HFFc6 (cell line): ENCODE measurements at places on chromosomes 7 and 10.

DNA sequence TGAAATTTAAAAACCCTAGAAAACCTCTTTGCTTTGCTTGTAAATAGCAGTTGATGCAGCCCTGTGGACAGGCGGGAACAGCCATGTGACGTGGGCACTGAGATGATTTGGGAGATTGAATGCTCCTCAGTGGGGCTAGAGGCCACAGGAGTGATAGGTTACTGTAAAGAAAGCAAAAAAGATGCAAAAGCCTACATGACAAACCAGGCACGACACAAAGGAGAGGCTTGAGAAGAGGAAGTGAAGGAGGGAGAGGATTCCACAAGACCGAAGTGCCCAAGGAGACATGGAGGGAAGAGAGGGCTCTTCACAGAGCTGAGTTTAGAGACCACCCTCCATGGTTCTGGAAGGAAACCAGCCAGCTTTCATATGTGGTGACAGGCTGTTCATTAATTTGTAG is 25.7 kb downstream of the IKZF1 start:
- DNase-seq: no peak

DNA sequence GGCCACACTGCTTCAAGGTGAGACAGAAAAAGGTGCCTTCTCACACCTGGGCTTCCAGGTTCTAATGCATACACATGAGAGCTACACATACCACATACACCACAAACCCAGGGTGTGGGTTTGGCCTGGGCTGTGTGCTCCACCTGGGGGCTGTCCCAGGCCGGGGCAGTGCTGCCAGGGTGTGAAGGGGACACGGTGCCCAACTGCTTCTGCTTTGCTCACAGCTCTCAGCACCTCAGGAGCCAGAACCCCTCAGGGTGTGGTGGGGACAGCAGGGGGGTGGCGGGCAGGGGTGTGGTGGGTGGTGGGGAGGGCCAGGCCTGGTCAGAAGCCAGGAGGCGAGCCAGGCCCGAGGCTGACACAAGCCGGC is 51.1 kb downstream of the TMEM209 start:
- DNase-seq: no peak

GRCh38 chr10:74641659-74642058 is 184.7 kb upstream of the KAT6B start:
- no peak for DNase-seq

GRCh38 chr10:113856563-113856962 is 2.1 kb downstream of the NHLRC2 start:
- no peak for DNase-seq

DNA sequence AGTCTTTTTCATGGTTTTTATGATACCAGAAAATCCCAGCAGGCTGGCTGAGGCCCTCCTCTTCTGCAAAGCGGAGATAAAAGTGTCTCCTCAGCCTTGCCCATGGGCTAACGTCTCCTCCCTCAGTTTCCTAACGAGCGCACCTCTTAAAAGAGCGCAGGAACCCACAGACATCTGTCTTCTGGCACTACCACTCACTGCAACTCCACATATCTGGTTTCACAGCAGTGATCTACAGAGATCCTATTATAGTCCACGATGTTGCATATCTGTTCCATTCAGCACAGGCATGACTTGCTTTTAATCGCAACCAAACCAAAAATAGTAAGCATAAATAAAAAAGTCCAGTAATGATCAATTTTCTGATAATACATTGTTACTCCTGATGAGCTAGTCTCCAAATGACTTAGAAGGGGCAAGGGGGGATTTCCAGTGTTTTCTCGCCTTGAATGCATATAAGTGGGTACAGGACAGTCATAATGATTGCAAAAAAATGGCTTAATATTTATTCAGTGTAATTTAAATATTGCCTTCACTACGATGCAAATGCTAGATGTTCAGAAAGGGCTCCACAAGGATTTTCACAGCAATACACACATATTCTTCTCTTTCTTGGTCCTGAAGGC is 20.9 kb downstream of the ANKRD22 start:
- no peak for DNase-seq

GRCh38 chr10:86706401-86706841 is 38.1 kb downstream of the LDB3 start:
- no peak for DNase-seq

DNA sequence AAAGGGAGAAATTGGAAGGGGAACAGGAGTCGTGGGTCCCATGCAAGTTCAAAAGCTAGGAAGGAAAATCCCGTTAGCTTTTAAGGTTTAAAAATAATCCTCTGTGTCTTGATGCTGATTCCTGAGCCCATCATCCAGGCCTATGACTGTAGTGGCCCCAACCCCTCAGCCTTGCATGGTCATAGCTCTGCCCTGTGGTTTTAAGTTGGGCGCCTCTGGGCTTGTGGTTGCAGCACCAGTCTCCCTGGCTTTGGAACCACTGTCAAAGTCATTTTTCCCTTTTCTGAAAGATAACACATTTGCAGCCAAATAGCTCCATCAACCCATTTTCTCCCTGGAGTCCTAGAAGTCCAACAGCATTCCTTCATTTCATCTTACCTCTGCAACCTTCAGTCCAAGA is 13.6 kb downstream of the TMEM236 start:
- DNase-seq: no peak

- DNase-seq: no peak
Measured at GRCh38 chr7:55156919-55157763, 138.3 kb downstream of the EGFR start.

DNA sequence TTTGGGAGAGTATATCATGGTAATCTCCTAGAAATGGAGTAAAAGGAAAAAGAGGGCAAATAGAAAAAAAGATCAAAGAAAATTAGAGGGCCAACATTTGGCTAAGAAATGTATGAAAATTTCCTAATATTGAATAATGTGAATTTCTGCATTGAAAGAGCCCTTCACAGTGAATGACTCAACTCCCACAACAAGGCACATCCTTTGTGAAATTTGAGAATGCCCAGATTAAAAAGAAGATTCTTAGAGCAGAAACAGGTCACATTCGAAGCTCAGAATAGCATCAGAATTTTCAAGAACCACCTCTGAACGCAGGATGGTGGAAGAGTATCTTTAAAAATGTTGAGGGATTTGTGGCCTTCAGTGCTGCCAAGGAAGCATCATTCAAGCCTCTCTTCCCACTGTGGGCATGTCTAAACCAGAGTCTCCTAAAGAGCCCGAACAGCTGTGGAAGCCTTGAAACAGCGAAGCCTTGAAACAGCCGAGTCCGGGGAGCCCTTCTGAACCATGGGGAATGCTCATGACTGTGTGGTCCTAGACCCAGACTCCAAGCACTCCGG is 43.6 kb downstream of the GUSB start:
- no peak for DNase-seq

GRCh38 chr7:126657599-126658358 is 595.0 kb downstream of the GRM8 start:
- no peak for DNase-seq

GRCh38 chr7:50308532-50309385 is 4.2 kb downstream of the IKZF1 start:
- DNase-seq: no peak

DNA sequence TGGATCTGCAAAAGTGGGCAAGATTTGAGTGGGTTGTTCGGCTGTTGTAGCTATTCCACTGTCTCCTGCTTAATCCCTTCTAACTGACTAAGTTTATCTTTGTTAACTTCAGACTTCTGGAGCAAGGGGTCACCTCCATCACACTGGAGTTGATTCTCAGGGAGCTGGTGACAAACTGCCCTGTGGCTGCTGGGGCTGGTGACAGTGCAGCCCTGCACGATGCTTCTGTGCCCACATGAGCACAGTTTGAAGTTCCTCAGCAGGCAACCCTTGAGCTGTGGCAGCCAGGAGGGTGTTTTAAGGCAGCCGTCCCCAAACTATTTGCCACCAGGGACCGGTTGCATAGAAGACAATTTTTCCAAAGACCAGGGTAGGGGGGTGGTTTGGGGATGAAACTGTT is 40.5 kb downstream of the ADRB1 start:
- no peak for DNase-seq

DNA sequence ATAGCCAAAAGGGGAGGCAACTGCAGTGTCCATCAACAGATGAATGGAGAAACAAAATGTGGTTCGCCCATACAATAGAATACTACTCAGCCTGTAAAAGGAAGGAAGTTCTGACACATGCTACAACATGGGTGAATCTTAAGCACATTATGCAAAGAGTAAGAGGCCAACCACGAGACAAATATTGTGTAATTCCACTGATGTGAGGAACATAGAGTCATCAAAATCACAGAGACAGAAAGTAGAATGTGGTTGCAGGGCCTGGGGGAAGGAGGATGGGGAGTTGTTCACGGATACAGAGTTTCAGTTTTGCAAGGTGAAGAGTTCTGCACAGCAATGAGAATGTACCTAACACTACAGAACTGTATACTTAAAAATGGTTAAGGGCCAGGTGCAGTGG is 13.7 kb upstream of the C10orf71 start:
- no peak for DNase-seq

DNA sequence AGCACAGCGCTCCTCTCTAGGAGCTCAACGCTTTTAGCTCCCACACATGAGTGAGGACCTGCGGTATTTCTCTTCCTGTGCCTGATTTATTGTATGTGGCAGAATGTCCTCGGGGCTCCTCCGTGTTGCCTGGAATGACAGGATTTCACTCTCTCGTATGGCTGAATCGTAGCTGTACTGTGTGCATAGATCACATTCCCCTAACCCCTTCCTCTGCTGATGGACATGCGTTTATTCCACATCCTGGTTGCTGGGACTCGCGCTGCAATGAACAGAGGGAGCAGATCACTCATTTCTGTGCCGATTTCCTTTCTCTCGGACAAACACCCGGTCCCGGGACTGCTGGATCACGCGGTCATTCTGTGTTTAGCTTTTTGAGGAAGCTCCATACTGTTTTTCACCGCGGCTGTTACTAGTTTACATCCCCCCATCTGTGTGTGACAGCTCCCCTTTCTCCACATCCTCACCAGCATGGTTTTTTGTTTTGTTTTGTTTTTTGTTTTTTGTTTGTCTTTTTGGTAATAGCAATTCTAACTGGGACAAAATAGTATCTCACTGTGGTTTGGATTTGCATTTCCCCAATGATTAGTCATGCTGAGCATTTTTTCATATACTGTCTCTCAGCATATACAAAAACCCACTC is 76.3 kb downstream of the FOXL3 start:
- DNase-seq: no peak

- no peak for DNase-seq
Measured at GRCh38 chr7:8443576-8444467, 10.4 kb downstream of the NXPH1 start.

GRCh38 chr10:98980353-98980752 is 255.3 kb downstream of the HPSE2 start:
- DNase-seq: no peak

DNA sequence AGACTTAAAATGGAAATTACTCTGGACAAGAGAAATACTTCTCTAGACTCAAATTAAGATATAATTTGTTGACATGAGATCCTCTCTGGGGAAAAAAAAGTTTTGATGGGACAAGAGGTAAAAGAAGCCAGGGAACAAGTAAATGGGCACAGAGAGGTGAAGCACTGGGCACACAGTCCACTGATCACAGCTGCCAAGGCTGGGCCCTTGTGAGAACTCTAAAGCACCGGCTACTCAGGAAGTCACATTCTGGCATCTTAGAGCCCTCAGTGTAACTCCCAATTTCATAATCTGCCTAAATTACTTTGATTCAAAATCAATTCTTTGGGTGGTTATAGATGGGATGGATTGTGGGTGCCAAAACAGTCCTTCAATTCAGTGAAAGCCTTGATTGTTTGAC is 123.2 kb upstream of the CACNA2D1 start:
- no peak for DNase-seq
